ENCODE measurements at places on chromosomes 5 and 9. TPM values are rescaled to one million over a fixed set of nuclear protein-coding genes. Genes with fewer than 3 reads are reported as not detected.
A peak's percentile ranks its signal among the peaks of the same experiment; 100 is the strongest.

GRCh38 chr5:175235251-175235960 lies 208.6 kb downstream of the DRD1 start:
- H3K36me3 ChIP-seq = no peaks in the 10 kb centered on the region
- no peak for DNase-seq
- H3K4me1 ChIP-seq = no peaks in the 10 kb centered on the region
- no peak overlapping the region for H3K27ac ChIP-seq
- no peaks in the 10 kb centered on the region for H3K27me3 ChIP-seq

GRCh38 chr5:147853372-147853987 lies 22.0 kb upstream of the SPINK1 start:
- no peaks in the 10 kb centered on the region for H3K27me3 ChIP-seq
- H3K4me1 ChIP-seq = peaks cover 55% of the 10 kb centered on the region
- H3K36me3 ChIP-seq = no peaks in the 10 kb centered on the region
- H3K27ac ChIP-seq = no peak overlapping the region
- no peak for DNase-seq

DNA sequence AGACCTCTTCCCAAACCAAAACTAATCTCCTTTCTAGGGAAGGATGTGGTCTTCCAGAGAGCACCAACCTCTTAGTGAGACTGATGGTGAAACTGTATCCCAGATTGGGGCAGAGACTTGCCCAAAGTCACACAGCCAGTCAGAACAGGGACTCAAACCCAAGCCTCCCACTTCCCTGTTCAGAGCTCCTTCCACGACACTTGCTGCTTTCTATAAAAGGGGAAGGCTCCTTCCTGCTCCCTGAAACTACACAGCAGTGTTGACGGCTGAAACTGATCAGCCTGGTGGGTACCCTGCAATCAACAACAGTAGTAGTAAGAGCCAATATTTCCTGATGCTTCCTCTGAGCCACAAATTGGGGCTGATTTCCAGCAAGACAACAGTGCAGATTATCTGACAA lies 1.5 kb downstream of the TOR2A start:
- H3K4me3 ChIP-seq = no peak overlapping the region
- H3K4me1 ChIP-seq = no peaks in the 10 kb centered on the region
- DNase-seq = no peak
- peaks cover 6% of the 10 kb centered on the region for H3K36me3 ChIP-seq

DNA sequence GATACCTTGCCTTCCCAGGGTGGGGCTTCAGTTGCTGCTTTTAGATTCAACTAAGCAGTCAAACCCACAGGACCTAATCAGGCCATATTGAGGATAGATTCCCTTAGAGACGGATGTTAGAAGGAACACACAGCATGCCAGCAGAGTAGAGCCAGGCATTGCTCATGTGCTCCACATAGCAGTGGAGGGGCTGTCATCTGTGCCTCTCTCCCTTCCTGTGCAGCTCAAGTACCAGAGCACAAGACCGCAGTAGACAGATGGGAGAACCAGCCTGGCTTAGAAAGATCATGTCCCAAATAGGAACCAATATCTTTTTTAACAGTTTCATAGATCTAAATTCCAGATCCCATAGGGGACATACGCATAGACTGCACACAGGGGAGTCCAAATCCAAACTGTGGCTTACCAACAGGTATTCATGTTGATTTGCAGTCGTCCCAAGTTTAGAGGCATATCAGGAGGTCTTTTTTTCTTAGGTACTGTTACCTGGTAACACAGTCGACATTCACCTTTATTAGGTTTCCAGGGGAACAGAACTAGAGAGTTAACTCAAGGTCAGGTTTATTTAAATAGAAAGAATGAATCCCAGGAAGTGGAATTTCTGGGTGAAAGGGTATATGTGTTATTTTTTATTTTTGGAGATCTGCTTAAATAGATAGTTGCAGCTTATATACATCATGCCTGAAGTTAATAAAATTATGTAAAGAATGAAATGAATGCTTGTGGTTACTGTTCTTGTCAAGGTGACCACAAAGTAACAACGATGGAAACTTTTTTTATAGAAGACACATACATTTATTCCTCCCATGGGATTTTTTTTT lies 43.5 kb upstream of the PCAT7 start:
- H3K36me3 ChIP-seq = no peaks in the 10 kb centered on the region
- no peak overlapping the region for H3K4me3 ChIP-seq

- H3K27me3 ChIP-seq = no peaks in the 10 kb centered on the region
- peak overlapping the region; percentile 79 for H3K4me3 ChIP-seq
- peak overlapping the region; percentile 61 for H3K27ac ChIP-seq
- DNase-seq = peak; percentile 24
- peaks cover 63% of the 10 kb centered on the region for H3K4me1 ChIP-seq
- peaks cover 76% of the 10 kb centered on the region for H3K36me3 ChIP-seq
These were observed 74.7 kb downstream of the PIK3R1 start for GRCh38 chr5:68290260-68290674.

DNA sequence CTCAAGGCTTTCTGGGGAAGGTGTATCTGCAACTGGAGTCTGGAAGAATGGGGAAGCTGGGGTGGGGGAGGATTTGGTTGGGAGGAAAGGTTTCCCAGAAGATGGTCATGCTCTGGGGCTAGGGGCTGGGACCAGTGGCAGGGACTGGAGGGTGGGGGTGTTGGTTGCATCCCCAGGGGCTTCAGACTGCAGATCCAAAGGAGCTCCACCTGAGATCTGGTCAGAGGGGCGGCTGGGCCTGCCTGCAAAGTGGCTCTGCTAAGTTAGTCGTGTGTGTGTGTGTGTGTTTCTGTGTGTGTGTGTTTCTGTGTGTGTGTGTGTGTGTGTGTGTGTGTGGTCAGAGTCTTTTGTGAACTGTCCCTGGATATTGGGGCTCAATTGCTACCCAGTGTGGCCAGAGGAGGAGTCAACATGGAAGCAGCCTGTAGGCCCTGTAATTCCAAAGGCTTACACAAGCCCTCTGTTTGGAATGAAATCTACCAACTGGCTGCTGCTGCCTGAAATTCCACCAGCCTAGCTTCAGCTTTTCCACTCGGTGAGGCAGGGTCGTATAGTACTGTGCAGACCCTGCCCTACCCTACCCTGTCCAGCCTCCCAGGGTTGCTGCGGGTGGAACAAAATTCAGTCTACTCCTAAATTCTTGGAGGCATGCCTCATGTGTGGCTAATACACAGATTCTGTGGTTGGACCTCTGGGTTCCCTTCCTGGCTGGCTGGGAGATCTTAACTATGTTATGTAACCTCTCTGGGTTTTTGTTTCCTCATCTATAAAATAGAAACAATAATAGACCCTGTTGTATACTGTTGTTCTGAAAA lies 12.5 kb upstream of the SYNPO start:
- peaks cover 5% of the 10 kb centered on the region for H3K36me3 ChIP-seq
- H3K27ac ChIP-seq = no peak overlapping the region
- peaks cover 20% of the 10 kb centered on the region for H3K27me3 ChIP-seq
- H3K4me3 ChIP-seq = no peak overlapping the region

GABRP gene
- 1,278 TPM for total RNA-seq

- H3K4me3 ChIP-seq = no peak overlapping the region
- no peaks in the 10 kb centered on the region for H3K4me1 ChIP-seq
- H3K36me3 ChIP-seq = no peaks in the 10 kb centered on the region
- DNase-seq = no peak
These were observed 165.0 kb upstream of the GLRA1 start for GRCh38 chr5:152089644-152090043.

SV2C gene
- total RNA-seq = 0.88 TPM

HRH2 gene
- not detected for total RNA-seq

Data from Calu3 (cell line).